ENCODE measurements at places on chromosomes 1 and 21. TPM values are rescaled to one million over a fixed set of nuclear protein-coding genes. Genes with fewer than 3 reads are reported as not detected.

- no peak for DNase-seq
- H3K4me1 ChIP-seq = no peaks in the 10 kb centered on the region
- no peaks in the 10 kb centered on the region for H3K27me3 ChIP-seq
- no peak overlapping the region for H3K27ac ChIP-seq
Measured at GRCh38 chr21:44531606-44532564, 8.1 kb downstream of the KRTAP10-1 start.

GRCh38 chr1:34851431-34852105, 8.0 kb downstream of the SMIM12 start:
- peaks cover 5% of the 10 kb centered on the region for H3K36me3 ChIP-seq
- H3K27me3 ChIP-seq = no peaks in the 10 kb centered on the region
- no peak for DNase-seq
- H3K4me1 ChIP-seq = peaks cover 5% of the 10 kb centered on the region

DNA sequence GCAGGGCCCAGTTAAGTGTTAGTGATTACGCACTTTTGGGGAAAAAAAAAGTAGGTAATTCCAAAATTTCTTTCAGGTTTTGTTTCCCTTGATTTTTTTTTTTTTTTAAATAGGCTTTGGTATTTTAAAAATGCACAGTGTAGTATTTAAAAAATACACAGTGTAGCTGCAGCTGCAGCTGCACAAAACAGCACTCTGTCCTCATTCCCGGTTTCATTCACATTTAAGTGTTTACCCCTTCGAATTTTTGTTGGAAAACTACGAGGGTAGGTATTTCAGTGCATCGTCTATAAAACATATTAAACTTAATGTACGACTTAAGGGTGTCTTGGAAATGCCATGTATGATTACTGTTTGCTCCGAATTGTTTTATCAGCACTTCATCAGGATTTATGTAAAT, 3.4 kb downstream of the NEK7 start:
- H3K36me3 ChIP-seq = no peaks in the 10 kb centered on the region
- peaks cover 37% of the 10 kb centered on the region for H3K4me1 ChIP-seq
- peak overlapping the region; percentile 99 for H3K27ac ChIP-seq
- no peaks in the 10 kb centered on the region for H3K27me3 ChIP-seq
- H3K4me3 ChIP-seq = peak overlapping the region; percentile 88

GRCh38 chr1:245116131-245116530, 38.7 kb upstream of the KIF26B start:
- no peak for DNase-seq
- no peaks in the 10 kb centered on the region for H3K4me1 ChIP-seq
- no peak overlapping the region for H3K4me3 ChIP-seq
- H3K27me3 ChIP-seq = no peaks in the 10 kb centered on the region

DNA sequence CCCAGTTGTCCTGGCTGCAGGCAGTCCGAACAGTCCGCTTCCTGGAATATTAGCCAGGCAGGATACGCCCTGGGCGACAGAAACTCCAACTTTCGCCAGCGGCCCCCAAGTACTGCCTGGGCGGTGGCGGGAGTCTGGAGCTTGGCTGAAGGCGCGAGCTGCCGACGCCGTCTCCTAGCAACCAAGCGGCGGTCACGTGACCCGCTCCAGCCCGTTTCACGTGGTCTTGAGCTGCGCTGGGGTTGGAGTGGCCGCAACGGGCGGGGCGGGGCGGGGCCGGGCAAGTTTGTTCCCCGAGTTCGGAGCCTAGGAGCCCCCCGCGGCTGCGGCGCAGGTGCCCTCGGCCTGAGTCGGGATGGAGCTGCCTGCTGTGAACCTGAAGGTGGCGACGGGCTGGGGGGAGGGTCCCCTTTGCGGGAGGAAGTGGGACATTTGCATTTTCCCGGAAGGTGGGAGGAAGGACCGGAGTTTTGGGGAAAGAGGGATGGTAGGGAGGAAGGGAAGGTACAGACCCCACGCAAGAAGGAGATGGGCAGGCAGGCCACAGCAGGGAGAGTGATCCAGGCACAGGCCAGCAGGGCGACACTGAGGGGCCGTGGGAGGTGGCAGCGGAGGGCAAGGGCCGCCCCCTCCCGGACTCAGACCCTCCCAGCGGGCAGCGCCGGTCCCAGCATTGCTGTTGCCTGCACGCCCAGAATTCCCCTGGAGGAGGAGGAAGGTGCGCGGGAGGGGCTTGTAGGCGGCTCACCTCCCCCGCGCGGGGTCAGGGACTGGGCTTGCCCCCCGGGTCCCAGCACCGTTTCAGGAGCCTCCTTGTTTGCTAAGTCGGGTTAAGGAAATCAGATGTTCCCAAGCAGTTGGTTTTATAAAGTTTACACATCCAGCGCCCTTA, at the start of gene AGTRAP:
Gene AGTRAP (plus strand): TSS at position 283 of the 892 bp plus-strand sequence. CDS start 73 bp downstream, at position 356.
- peak within 1 kb of the TSS; percentile 87 for H3K27ac ChIP-seq
- H3K4me3 ChIP-seq = peak within 1 kb of the TSS; percentile 89
- H3K4me1 ChIP-seq = peaks cover 12% of the 10 kb centered on the region
- H3K36me3 ChIP-seq = no peaks in the 10 kb centered on the region
- H3K27me3 ChIP-seq = no peaks in the 10 kb centered on the region
- DNase-seq = no peak

DNA sequence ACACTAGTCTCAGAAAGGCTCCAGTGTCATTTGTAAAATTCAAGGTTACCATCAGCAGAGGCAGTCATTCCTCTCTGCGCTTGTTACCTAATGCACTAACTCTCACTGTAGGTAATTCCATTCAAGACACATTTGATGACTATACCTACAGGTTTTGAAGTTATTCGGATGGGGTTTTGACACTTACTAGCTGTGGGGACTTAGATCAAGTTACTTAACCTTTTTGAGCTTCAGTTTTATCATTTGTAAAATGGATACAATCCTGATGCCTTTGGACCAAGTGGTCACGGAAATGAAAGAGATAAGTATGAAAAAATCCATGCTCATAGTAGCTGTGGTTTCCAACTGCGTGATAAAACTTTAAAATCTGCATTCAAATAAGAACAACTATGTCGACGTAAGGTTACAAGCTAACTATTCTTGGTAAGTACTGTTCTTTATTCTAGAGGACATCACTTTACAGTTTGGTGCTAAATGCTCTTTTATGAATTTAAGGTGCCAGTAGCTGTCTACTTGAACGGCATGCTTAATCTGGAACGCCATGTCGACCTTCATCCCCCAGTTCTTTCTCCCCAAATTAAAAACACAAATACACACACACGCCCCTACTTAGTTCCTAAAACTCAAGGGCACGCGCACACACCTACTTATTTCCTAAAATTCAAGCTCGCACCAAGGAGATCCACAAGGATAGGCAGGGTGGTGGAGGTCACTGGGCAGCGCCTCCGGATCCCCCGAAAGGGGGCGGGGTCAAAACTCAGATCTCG, 550 bp upstream of the NFYC start:
- H3K27me3 ChIP-seq = no peaks in the 10 kb centered on the region
- peak overlapping the region; percentile 97 for H3K27ac ChIP-seq
- no peaks in the 10 kb centered on the region for H3K36me3 ChIP-seq
- H3K4me1 ChIP-seq = peaks cover 29% of the 10 kb centered on the region

DNA sequence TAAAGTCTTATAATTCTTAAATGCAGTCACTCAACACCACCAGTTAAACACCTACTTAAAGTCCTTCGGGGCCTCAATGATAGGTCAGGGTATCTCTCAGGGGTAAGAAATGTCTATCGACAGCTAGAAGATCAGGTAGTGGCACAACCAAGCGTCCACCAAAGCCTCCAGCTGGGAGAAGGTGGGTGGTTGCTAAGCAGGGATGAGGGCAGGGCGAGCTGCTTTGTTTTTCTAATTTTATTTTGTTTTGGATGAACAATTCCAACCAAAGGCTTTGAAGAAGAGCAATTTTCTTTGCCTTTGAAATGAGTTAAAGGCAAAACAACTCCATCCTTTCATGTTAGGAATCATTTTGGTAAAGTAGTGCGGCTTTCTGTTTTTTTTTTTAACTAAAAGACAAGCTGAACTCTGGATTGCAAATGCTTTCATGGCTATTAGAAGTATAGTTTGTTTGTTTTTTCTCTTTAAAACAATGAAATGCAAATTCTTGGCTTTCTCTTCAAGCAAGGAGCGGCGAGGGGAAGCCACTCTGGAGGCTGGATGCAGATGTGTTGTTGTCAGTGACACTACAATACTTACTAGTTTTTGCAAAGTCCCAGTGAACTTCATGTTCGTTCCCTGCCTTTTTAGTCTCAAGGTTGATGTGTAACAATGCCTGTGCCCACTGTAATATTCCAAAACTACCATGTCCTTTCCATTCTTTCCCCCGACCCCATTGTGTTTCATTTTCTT, 106.0 kb downstream of the MRPS6 start:
- H3K36me3 ChIP-seq = no peaks in the 10 kb centered on the region
- no peak overlapping the region for H3K4me3 ChIP-seq
- DNase-seq = no peak
- no peaks in the 10 kb centered on the region for H3K27me3 ChIP-seq
- H3K27ac ChIP-seq = no peak overlapping the region

GRCh38 chr1:9139930-9140329, 11.0 kb upstream of the GPR157 start:
- DNase-seq = no peak
- no peaks in the 10 kb centered on the region for H3K36me3 ChIP-seq
- H3K27ac ChIP-seq = no peak overlapping the region
- no peaks in the 10 kb centered on the region for H3K27me3 ChIP-seq
- H3K4me3 ChIP-seq = no peak overlapping the region
- no peaks in the 10 kb centered on the region for H3K4me1 ChIP-seq

- H3K27me3 ChIP-seq = no peaks in the 10 kb centered on the region
- H3K27ac ChIP-seq = 0 out of 2 replicates have a peak overlapping the region, but pooled peaks have one; percentile 8
- no peaks in the 10 kb centered on the region for H3K36me3 ChIP-seq
- peak; percentile 87 for DNase-seq
- H3K4me1 ChIP-seq = no peaks in the 10 kb centered on the region
- no peak overlapping the region for H3K4me3 ChIP-seq
Measured at GRCh38 chr1:41783189-41783639, 135.5 kb downstream of the HIVEP3 start.

Gene ARHGEF11
- total RNA-seq = 55.5 TPM

Gene MAP3K21
- 3.1 TPM for total RNA-seq

All from Panc1 (cell line).